ENCODE measurements at places on chromosomes 1 and 21.

DNA sequence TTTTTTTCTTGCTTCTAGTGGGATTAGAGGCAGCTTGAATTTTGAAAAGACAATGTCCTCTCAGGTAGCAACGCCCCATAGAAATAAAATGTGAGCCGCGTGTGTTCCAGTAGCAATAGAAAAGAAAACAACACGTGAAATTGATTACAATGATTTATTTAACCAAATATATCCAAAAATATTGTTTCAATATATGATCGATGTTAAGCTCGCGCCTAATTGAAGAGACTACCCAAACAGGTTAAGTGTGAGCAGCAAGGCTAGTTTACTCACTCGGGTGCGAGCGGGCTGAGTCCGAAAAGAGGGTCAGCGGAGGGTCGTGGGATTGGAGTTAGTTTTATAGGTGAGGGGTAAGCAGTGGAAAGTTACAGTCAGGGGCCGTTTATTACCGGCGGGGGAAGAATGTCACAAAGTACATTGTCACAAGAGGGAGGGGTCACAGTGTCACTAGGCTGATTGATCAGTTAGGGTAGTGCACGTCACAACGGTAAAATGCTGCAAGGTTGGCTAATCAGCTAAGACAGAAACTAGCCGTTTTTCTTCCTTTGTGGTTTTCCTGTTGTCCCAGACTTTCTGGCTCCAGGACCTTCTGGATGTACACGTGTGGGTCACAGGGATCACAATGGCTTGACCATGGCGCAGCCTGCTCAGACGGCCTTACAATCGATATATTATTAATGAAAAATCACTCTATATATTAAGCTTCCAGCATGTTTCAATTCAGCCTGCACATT is 697 bp upstream of the ZNF670 start:
- no peak for DNase-seq

- no peak for DNase-seq
These were observed 49.4 kb downstream of the DYRK1A start for GRCh38 chr21:37415939-37416338.

DNA sequence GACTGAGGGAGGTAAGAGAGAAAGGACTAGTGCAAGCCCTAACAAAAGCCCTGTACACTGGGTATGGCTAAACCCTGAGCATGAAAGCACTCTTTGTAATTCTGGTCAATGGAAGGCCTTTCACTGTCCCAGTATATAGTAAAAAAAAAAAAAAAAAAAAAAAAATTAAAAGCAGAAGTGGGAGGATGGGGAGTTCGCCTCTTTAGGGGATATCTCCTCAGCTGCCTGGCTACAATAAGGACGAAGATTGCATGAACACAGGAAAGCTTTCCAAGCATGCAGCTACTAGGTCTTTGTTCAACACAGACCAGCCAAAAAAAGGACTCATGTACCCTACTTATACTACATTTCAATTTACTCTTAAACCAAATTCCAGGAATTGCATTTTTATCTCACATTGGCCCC is 59.1 kb downstream of the EIF4G3 start:
- no peak for DNase-seq

DNA sequence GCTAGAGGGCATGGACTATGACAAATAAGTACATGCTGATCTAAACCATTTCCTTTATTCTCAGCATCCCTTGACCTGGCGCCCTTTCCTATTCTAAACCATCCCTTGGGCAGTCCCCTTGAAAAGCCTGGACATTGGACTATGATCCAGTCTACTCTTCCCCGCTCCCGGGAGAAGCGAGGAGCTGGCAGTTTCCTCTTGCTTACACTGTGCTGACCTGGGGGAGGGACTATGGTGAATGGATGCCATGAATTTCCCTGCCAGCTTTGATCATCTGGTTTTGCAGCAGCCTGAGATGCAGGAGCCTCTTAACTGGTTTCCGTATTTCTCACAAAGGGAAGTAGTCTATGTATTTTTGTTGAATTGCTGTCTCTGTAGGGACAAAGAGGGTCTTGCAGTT is 121.7 kb downstream of the KIF26B start:
- no peak for DNase-seq

- no peak for DNase-seq
These were observed 14.5 kb downstream of the KDF1 start for GRCh38 chr1:26945728-26946127.

- no peak for DNase-seq
These were observed 2.9 kb upstream of the PIGR start for GRCh38 chr1:206949208-206949607.

- no peak for DNase-seq
These were observed 356.6 kb downstream of the HHAT start for GRCh38 chr1:210685295-210685650.

- no peak for DNase-seq
These were observed 1.6 kb upstream of the CDC14A start for GRCh38 chr1:100350787-100351094.

DNA sequence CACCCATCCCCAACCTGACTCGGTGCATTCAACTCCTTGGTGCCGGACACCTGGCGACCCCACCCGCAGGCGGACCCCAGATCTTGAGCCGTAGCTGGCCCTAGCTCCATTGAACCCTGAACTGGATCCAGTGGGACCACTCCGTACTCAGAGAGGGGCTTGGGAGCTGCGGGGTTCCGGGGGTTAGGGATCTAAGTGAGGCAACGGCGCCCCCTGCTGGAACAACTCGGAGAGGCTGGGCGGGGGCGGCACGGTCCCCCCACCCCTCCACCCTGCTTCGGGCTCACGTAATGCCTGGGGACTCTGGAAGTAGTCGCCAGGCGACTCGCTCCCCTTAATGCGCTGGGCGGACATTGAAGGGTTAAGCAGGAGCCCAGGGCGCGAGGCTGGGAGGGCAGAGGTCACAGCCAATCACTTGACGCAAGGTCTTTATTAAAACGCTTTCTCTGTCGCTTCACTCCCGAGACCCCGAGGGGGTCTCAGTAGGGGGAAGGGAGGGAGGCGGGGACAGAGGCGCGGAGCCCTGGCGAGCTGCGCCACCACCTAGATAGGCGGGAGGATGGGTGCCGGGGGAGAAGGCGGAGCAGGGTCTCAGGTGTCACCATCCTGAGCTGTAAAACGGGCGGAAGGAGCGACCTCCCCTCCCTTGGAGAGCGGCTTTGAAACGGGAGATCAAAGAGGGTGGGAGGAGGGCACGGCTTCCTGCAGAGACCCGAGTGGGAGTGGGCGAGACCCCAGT is 704 bp upstream of the CRABP2 start:
- DNase-seq, result peak; percentile 16

- DNase-seq, result no peak
These were observed 22.9 kb downstream of the SPEN start for GRCh38 chr1:15870421-15870820.

GRCh38 chr21:42566524-42567213 is 53.0 kb downstream of the SLC37A1 start:
- no peak for DNase-seq

DNA sequence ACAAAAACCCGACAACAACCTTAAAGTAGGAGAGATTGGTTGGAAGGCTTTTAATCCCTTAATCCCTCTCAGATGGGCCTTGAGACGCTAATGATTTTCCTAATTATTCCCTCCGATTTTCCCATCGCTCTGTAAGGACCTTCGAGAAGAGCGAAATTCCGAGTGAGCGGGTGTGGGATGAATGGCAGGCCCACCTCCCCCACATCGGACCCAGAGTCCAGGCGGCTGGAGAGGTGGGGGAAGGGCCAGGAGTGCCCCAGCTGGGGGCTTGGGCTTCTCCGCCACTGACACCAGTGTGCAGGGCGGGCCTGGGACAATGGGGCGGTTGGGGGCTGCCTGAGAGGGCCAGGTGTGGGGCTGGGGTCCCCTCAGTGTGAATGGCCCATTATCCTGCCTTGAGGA is 23.4 kb downstream of the RHBG start:
- no peak for DNase-seq

DNA sequence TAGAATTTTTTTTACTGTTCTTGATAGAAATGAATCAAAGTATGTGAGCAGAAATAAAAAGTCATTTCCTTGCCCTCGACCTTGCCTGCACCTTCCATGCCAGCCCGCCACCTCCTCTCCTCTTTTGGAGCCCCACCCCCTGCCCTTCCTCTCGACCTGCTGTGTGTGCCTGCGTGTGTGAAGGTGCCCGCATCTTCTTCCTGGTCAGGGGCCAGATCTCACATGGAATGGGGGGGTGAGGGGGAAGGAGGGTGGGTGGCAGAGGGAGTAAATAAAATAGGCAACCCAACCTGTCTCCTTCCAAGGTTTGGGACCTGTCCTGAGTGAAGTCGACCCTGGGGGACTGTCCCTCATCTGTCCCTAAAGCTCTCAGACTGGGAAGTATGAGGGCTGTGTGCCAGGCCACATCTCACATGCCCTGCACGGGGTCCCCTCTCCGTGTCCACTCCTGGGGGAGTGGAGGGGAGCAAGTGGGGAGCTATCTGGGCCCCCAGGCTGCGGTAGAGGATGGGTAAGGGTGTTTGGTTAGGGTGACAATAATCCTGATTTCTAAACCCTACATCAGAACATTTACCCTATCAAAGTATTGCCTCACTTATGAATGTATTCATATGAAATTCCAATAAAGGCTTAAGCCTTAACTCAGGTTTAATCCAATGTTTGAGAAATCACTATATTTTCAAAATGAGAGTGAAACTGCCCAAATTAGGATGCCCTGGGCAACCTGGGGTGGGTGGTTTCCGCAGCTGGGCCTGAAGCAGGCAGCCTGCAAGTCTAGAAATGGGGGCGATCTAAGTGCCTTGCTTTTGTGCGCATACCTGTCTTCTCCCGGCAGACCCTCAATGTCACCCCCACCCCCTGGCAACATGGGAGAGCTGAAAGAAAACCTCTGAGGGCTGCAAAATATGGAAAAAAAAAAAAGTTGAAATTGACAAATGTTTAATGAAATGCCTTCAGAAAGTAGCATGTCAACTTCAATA is 15.4 kb downstream of the AMPD2 start:
- DNase-seq, result no peak

DNA sequence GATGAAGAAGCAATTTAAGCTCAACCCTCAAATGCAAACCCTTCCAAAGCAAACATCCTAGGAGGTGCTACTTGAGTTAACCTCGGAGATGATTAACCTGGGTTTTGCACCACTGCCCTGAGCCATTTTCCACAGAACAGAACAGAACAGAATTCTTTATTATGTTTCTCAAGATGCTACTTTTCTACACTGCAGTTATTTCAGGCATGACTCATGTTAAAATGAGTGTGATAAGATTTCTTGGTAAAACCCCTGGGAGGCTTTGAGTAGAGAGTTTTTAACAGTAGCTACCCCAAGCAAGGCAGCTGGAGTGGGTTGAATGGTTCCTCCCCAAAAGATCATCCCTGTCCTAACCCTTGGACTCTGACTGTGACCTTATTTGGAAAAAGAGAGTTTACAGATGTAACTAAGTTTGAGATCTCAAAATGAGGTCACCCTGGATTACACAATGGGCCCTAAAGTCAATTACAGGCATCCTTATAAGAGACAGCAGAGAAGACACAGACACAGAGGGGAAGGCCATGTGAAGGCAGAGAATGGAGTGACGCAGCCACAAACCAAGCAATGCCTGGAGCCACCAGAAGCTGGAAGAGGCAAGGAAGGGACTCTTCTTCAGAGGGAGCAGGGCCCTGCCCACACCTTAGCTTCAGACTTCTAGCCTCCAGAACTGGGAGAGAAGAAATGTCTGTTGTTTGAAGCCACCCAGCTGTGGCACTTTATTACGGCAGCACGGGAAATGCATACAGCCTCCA is 153.4 kb downstream of the ETS2 start:
- DNase-seq, result no peak

GRCh38 chr1:4650481-4650880 is 3.9 kb upstream of the AJAP1 start:
- no peak for DNase-seq

DNA sequence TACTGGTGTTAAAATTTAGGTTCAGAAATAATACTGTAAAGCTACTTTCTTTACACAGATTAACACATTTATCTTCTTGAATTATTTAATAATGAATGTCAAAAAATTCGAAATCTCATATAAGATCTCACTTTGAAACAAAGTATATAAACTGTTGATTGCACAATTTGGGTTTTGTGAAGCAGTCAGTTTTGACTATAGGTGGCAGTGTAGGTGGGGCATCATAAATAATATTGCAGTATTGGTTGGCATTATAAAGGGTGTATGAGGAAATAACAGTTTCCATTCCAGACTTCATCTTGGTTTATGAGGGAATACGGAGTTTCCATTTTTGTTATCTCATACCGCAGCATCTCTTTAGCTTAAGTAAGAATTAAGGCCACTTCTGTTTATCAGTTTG is 49.9 kb downstream of the SUCO start:
- no peak for DNase-seq

- DNase-seq, result no peak
These were observed 2.1 kb downstream of the DHDDS start for GRCh38 chr1:26434161-26434752.

DNA sequence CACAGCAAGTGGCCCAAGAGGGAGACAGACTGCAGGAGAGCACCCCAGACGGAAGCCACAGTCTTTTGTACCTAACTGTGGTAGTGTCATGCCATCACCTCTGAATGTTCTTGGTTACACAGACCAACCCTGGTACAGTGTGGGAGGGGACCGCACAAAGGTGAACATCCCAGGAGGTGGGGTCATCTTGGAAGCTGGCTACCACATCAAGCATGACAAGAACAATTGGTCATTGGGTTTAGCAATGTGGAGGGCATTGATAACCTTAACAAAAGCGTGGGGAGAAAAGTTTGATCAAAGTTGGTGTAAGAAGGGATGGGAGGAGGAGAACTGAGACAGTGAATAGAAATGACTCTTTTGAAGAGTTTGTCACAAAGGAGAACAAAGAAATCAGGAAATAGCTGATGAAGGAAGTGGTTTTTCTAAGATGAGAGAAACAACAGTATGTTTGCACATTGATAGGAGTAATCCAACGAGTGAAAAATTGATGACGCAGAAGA is 87.1 kb upstream of the CACNA1E start:
- no peak for DNase-seq

GRCh38 chr1:228809621-228810394 is 74.5 kb downstream of the RHOU start:
- DNase-seq, result no peak

DNA sequence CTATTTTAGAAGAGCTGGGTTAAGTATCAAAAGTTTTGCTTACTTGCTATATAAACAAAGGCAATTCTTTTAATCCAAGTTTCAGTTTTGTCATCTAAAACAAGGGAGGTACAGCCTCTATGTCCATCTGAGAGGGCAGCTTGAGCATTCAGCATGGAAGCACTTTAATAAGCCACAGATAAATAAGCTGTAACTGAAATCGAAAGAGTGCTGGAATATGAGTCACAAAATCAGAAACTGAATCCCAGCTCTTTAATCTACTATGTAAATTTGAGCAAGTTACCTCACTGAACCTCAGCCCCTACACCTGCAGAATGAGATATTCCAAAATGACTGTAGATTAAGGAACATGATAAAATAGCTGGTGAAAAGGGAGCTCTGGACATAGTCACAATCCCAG is 80.0 kb upstream of the HP1BP3 start:
- no peak for DNase-seq

GRCh38 chr1:65459397-65459768 is 38.9 kb downstream of the LEPR start:
- no peak for DNase-seq

DNA sequence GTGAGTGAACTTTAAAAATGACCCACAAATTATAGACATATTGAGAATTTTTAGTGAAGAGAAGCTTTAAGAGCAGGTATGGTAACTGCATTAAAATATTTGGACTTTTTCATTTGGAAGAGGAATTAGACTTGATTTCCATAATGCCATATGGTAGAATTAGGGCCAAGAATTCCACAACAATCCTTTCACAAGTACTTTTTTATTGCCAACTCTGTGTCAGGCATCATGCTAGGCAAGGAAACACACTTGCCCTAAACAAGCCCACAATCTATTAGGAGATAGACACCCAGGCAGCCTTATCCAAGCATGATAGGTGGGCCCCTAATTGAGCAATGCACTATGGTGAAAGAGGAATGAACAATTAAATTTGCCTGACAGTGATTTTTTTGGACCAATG is 353.0 kb downstream of the TGFB2 start:
- DNase-seq, result no peak

Measured in NCI-H774 (cell line).